Fibroblast of skin of right biceps (primary cell): ENCODE measurements at places on chromosomes 7 and 10.

DNA sequence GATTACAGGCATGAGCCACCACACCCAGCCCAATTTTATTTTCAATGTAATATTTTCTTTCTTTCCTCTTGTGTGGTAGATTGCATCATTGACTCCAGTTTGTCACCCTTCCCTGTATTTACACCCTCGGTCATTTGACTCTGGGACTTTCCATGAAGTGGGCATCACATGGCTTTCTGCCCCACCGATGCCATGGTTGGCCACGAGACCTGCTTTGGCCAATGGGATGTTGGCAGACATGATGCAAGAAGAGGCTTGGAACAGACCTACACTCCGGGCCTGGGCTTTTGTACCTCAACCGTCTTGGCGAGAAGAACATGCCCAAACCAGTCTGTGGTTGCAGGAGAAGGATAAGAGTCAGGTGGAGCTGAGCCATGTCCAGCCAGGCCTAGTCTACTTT, 38.8 kb upstream of the CACUL1 start:
- DNase-seq = no peak

- peak; percentile 34 for DNase-seq
Observed at GRCh38 chr7:134865001-134865845, 85.8 kb downstream of the CALD1 start.

DNA sequence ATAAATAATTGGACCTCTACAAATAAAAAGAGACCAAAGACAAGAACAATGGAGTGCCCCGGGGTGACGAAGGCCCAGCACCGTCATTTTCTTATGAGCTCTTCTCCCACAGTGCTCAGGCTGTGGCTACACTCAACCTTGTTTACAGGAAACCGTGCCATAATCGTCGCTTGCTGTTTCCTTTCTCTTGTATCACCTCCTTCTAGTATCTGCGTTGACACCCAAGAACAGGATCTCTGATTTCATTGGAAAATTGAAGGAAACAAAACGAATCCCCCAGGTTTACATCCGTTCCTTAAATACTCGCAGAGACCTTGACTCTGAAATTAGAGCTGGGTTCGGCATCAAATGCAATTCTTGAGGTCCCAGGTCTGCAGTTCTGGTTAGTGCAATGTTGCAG, 1.7 kb upstream of the IGFBP3 start:
- DNase-seq = peak; percentile 21

DNA sequence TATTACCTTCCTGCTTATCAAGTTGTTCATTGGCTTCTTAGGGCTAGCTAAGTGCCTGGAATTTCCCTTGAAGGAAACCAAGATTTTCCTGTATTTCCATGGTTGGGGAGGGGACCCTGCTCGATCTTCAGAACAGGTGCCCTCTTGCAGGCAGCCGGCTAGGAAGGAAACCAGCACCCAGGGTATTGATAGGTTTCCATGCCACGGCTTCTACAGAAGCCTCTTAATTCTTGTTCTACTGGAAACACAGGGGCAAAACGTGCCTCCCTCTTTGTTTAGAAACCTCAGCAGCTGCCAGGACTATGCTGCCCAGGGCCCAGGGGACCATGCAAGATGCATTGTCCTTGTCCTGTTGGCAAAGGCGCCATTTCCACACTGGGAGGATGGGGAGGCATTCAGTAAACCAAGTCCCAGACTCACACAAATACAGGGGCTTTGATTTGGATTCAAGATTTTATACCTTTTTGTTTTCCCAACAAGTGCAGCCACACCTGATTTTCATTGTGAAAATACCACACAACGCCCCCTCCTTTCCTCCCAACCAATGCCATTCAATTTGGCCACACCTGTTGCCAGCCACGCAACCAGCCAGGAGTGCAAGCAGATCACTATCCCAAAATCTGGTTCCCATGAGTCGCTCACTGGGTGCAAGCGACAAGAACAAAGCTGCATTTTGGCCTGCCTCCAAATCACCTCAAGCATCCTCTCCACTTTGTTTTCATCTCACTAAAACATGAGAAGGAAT, 29.6 kb downstream of the C10orf71 start:
- DNase-seq = no peak

DNA sequence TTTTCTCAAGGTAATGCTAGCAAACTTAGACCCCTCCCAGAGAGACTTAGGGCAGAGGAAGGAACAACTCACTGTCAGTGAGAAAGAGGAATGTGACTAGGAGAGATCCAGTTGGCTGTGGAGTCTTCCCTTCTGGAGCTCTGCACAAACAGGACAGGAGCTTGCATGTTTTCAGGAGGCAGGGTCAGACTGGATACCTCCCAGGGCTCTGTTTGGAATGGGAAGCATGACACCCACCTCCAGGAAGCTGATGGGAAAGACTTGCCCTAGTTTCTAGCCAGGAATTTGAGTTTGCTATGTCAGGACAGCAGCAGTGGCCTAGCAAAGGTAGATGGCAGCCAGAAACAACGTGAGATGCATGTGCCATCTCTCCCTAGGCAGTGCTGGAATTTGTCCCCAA, 40.6 kb downstream of the GHRHR start:
- DNase-seq = peak; percentile 18

DNA sequence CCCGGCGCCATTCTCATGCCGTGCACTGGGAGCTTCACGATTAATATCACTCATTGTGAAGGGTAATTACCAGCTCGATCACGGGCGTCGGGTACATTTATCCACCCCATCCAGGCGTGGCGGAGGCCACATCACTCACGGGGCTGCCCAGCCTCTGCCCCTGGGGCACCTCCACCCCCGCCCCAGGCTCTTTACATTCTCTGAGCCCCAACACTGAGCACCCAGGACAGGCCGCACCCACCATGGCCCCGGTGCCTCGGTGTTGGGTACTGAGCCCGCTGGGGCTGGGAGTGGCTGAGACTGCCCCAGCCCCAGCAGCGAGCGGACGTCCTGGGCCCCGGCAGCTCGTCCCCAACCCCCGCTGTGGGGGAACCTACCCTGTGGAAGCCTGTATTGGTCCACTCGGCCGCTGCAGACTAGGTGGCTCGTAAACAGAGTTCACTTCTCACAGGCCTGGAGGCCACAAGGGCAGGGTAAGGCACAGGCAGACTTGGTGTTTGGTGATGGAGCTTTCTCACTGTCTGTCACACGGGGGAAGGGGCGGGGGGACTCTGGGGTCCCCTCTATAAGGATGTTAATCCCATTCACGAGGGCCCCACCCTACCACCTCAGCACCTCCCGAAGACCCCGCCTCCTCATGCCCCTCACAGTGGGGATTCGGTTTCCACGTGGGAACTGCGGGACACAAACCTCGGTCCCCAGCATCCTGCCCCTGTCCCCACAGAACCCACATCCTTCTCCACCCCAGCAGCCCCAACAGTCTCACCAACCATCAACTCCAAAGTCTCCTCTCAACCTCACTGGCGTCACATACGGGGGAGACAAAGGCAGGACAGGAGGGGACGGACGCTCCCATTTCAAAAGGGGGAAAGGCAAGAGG, 184.1 kb downstream of the ELFN1 start:
- no peak for DNase-seq

DNA sequence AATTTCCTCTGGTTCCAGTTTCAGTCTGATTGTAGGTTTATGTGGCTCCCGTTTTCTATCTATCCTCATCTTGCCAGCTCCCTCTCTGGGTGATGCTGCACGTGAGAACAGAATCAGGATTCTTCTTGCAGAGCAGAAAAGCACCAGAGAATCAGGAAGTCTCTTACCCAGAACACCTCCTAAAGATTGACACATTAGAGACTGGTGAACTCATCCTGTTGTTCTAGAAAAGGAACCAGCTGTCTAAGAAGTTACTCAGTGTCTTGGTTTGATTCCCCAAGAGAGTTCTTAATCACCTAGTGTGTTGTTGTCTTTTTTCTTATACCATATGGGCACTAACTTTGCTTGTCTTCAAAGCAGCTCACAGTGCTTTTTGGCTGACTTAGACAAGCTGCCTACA, 152.4 kb downstream of the DGKI start:
- peak; percentile 44 for DNase-seq

GRCh38 chr7:19404912-19405329, 259.7 kb upstream of the FERD3L start:
- peak; percentile 99 for DNase-seq

DNA sequence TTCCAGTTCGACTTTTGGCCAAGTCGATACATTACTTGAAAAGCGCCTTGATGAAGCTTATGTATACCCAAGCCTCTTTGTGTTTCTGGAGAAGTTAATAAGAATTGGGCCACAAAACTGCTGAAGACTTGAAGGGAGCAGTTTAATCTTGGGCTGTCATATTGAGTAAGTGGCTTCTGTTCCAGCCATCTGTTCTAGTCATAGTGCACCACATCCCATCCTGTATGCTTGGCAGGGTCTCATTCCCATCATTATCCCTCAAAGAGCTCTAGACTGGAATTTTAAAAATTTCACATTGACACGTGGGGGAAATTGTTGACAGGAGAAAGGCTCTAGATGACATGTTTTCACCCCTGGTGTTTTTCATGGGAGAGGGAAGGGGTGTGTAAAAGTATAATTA, 196.6 kb upstream of the PLPP4 start:
- DNase-seq = no peak

GRCh38 chr7:112759905-112760304, 30.3 kb downstream of the TMEM168 start:
- DNase-seq = peak; percentile 4

DNA sequence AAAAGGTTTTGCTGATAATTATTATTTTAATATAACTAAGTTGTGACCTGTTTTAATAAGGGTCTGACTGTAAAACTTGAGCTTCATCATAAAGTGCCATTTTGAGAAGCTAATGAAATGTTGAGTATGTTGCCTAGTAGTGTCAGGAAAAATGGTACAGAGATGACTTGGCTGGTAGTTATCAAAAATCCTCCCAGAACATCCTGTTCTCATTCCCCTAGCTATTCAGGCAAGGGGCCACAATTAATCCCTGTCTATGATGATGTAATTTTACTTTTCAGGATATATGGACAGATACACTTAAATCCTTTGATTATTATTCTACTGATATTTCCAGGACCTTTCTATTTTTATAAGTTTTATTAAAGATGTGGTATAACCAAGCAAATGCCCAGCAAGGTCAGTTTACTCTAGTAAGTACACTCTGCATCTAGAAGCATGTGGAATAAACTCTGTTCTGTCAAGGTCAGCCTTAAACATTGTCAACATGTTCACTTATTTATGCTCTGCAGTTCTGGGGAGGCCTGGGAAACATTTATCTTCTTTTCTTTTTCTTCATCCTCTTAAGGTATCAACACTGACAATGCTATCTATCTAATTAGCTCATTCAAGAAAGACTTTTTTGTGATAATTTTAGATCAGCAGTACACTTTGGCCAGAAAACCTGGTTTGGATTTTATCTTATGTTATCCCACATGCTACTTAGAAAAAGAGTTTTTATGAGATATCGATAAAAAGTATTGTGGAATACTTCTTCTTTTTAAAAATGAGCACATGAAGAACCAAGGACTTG, 32.1 kb downstream of the BTRC start:
- DNase-seq = no peak

- DNase-seq = no peak
Observed at GRCh38 chr7:29290829-29291228, 96.3 kb downstream of the CHN2 start.

- DNase-seq = no peak
Observed at GRCh38 chr7:36708767-36709166, 15.5 kb downstream of the AOAH start.

GRCh38 chr10:92164036-92164696, 126.7 kb downstream of the CPEB3 start:
- DNase-seq = no peak

DNA sequence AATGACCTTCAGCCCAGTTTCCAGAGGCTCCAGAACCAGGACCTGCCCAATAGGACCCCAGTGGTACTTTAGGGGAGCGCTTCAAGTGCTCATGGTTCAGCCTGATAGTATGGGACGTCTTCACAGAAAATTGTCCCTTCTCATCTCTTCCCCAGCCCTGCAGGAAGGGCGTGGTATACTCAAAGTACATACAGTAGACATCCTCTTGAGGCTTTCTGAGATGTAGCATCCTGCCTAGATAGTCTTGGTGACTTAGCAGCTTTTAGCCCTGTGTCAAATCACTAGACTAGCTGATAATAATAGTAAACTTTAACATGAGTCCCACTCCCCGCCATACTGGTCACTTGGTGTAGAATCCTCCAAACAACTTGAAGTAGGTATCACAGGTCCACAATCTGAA, 193.2 kb downstream of the CYP26A1 start:
- no peak for DNase-seq

GRCh38 chr7:143882020-143882603, 19.9 kb downstream of the TCAF1 start:
- peak; percentile 62 for DNase-seq

- DNase-seq = no peak
Observed at GRCh38 chr7:159098424-159098786, 46.3 kb downstream of the VIPR2 start.

DNA sequence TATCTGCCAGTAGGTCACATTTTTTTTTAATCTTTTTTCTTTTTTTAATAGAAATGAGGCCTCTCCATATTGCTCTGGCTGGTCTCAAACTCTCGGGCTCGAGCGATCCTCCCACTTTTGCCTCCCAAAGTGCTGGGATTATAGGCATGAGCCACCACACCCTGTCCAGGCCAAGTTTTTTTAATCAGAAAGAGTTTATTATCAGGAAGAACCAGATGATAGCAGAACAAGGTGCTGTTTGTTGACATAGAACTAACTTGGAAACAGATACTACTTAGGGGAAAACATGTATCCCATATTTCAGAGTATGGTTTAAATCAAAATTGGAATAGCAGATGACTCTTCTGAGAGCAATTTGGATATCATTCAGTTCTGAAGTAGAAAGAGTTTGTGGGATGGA, 118.6 kb downstream of the NRF1 start:
- DNase-seq = no peak

DNA sequence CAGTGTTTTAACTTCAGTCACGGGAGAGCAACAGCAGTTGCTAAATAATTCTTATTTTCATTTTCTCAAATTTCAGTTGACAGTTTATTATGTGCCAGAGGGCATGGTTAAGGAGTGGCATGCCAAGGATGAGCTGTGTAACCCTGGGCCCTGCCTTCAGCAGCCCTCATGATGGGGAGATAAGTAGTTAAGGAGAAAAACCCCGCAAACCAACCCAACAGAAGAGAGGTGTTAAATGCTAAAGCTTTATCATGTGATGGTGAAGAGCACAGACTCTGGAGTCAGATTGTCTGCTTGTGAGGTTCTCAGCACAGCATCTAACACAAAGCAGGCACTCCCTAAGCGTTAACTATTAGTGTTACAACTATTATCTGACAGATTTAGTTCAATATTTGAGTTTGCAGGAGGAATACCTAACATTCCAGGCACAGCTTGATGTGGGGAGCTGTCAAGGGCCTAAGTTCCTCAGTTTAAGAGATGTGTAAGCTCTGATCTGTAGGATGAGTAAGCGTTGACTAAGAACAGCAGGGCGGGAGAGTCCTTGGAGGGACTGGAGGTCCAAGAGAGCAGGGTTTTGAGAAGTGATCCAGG, 29.6 kb downstream of the STAM start:
- peak; percentile 97 for DNase-seq

DNA sequence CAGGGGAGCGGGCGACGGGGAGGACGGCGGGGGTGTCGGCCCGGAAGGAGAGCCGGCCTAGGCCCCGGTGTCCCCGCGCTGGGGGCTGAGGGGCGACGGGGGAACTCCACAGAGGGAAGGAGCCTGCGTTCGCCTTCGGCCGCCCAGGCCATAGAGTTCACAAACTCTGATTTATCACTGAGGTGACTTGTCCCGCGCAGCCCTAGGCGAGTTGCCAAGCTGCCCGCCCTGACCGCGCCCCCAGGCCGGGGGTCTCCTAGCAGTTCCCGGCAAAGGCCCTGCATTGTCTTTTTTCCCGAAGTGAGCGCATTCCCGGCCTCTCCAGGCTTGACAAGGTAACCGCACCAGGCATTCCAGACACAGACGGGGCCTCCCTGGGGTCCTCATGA, 2.9 kb upstream of the NKX6-2 start:
- no peak for DNase-seq
